T-helper 1 cell (primary cell): ENCODE measurements at places on chromosomes 2 and 18.

DNA sequence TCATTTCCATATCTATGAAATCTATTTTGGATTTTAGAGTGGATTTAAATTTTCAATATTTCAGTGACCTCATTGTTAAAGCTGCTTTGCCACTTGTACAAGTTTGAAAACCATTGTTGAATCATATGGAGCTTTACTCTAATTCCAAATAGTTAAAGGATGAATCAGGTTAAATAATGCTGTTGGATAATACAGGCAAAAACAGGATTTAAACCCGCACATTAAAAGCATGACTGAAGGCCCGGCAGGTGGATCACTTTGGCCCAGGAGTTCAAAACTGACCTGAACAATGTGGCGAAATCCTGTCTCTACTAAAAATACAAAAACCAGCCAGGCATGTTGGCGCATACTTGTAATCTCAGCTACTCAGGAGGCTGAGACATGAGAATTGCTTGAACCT lies 68.3 kb downstream of the RIF1 start:
- no peak for DNase-seq

GRCh38 chr2:106972782-106973181 lies 86.8 kb upstream of the ST6GAL2 start:
- DNase-seq: no peak

- no peak for DNase-seq
Observed at GRCh38 chr2:214401580-214401979, 9.3 kb upstream of the VWC2L start.

GRCh38 chr2:188869550-188869949 lies 104.6 kb upstream of the COL3A1 start:
- no peak for DNase-seq

DNA sequence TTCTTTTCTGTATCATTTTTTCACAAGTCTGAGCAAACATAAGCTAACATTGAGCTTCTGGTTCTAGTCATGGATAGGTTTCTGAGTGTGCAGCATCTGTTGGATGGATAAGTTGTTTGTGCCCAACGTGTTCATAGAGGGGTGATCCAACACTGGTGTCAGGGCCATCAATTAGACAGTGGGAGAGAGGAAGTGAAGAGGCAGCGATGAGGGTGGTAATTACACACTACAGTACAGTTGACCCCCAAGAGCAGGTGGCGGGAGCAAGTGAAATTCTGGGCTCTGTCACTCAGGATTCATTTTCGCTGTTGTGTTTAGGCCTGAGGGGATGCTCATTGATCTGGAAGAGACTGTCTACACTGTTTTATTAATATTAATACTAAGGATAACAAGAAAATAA lies 180.0 kb upstream of the CXCR4 start:
- no peak for DNase-seq

DNA sequence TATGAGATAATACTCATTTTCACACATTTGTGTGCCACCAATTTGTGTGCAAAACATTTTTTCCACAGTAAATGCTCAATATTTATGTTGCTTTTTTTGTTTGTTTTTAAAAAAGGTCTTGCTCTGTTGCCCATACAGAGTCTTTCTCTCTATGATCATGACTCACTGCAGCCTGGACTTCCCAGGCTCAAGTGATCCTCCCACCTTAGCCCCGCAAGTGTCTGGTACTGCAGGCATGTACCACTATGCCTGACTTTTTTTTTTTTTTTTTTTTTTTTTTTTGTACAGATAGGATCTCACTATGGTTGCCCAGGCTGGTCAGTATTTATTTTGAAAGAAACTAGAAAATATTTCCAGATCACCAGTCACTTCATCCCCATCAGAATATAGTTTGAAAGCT lies 297.8 kb upstream of the GYPC start:
- no peak for DNase-seq
